ENCODE measurements at places on chromosomes 7 and 10.
A peak's percentile ranks its signal among the peaks of the same experiment; 100 is the strongest.

GRCh38 chr7:50229964-50230363 lies 74.6 kb upstream of the IKZF1 start:
- no peak for DNase-seq

DNA sequence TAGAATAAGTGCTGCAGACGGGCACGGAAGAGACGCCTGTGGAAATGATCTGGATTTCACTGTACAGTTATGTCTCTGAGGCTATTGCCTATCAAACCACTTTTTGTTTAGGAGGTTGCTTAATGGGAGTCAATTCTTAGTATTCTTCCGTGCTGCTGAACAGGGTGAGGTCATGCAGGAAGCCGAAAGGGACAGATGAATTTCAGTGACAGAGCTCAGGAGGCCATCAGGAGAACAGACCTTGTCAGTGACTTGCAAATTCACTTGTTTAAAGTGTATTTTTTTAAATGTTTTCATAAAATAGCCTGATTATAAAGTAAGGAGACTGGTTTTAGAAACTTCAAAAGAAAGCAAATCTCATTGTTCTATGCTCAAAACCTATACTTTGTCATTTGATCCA lies 58.9 kb downstream of the XRCC2 start:
- DNase-seq, result no peak

DNA sequence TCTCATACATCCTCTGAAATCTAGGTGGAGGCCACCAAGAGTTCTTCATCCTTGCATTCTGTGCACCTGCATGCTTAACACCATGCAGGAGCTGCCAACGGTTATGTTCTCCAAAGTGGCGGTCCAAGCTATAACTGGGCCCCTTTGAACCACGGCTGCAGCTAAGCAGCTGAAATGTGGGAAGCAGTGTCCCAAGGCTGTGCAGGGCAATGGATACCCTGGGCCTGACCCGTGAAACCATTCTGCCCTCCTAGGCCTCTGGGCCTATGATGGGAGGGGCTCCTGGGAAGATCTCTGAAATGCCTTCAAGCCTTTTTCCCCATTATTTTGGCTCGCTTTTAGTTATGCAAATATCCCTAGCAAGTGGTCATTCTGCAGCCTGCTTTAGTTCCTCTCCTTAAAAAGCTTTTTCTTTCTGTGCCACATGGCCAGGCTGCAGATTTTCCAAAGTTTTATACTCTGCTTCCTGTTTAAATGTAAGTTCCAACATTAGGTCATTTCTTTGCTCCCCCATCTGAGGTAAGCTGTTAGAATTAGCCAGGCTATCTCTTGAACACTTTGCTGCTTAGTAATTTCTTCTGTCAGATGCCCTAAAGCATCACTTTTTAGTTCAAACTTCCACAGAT lies 7.7 kb upstream of the GTPBP4 start:
- no peak for DNase-seq

DNA sequence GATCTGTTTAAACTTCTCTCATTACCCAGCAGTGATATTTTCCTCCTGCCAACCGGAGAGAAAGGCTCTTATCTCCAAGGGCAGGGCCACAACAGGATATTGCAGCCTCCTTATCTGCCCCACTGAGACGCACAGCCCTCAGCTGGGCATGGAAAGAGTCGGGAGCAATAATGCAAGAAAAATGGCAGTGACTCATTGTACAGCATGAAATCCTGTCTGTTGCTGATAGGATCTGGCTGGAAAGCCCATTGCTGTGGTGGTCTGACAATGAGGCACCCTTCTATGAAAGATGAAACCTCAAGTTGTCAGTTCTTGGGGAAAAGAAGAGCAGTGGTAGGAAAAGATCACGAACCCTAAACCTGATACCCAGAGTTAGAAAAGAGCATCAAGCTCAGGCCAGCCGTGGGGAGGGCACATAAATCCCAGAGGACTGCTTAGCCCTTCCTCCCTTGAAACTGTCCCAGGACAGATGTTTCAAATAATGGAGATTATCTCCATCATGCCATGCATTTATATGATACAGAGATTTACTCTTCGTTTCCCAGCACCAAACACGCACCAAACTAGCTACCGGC lies 47.0 kb upstream of the FIGNL1 start:
- DNase-seq, result no peak

DNA sequence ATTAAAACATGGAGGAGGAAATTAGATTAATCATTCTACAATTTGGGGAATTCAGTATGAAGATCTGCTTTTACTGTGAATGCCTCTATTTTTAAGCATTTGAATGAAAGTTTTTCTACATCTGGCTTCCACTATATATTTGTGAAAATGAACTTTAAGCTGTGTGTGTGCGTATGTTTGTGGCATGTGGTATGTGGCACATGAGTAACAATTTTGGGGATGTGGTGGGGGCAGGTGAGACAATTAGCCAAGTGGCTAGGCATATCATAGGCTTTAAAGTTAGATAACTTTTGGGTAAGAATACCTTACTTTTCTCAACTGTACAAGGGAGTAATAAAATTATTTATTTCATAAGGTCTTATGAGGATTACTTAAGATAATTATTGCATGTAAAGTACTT lies 81.5 kb downstream of the ZNF22 start:
- no peak for DNase-seq

GRCh38 chr7:140889645-140890044 lies 35.1 kb downstream of the BRAF start:
- no peak for DNase-seq

GRCh38 chr10:17122052-17122451 lies 7.6 kb downstream of the CUBN start:
- DNase-seq, result no peak

DNA sequence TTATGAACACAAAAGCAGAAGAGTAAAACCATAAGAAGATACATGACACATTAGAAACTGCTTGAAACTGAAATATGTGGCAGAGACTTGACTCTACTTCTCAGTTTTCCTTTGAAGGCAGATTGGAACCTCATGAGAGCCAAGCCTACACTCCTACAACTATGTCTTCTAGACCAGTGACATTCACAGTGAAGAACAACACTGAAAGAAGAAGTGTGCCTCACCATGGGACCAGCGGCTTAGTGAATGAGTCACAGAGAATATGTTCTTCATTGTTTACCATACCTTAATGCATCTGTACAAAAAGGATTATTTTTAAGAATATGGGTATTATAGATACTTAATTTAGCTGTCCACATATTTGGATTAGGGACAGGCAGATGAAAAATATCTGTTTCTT lies 248.3 kb downstream of the CDC14C start:
- DNase-seq, result no peak

- peak; percentile 87 for DNase-seq
Measured at GRCh38 chr10:33193701-33194521, 140.6 kb downstream of the NRP1 start.

DNA sequence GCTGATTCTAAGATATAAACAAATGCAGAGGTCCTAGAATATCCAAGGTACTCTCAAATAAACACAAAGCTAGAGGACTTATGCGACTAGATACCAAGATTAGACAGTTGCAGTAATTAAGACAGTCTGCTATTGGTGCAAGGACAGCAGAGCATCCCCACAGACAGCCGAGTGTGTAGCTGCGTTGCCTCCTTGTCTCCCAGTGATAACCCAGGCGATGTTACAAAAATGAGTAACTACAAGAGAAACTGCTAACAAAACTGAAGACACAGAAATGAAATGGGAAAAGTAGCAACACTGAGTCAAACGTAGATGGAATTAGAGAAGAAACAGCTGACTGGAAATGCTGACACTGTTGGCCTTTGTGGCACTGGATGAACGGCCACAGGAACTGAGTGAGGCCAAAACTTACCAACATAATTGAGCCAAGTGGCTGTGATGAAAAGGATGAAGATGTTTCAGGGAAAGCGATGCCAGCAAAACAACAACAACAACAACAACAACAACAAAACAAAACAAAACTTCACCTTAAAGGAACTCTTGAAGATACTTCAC lies 54.3 kb downstream of the BAIAP2L1 start:
- DNase-seq, result no peak

DNA sequence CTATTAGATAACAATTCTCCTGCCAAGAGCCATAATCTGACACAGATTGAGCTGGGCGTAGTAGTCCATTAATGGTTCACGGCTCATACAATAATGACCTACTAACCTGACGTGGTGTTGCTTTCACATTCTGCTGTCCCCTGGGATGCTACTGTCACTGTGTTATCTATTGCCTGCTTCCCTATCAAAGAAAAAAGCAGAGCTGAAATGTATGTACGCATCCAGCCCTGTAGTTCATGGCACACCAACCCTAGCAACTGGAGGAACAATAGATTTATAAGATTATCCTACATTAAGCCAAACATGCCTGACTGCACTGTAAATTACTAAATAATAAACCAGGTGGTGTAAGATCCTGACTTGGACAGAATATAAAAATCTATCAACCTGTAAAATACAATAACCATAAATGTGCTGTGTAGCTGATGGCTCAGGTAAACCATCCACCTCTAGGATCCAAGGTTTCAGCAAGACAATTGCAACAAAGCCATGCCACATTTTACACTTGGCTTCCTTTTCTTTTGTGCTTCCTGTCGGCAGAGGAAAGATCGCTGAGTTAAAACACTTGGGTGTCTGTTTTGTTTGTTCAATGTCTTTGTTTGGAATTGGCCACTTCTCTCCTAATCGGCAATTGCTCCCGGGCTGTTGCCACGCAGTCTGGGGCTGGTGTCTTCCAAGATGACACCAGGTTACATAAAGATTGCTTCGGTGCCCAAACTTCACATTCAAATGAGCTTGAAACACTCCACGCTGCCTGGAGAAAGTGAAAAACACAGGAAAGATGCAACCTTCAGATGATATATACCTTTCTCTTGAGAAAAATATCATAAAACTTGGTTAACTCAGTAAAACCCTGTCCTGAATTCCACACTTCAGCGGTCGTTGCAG lies 143.9 kb upstream of the MGMT start:
- DNase-seq, result no peak

- DNase-seq, result no peak
Measured at GRCh38 chr7:114789161-114789560, 132.7 kb upstream of the MDFIC start.

DNA sequence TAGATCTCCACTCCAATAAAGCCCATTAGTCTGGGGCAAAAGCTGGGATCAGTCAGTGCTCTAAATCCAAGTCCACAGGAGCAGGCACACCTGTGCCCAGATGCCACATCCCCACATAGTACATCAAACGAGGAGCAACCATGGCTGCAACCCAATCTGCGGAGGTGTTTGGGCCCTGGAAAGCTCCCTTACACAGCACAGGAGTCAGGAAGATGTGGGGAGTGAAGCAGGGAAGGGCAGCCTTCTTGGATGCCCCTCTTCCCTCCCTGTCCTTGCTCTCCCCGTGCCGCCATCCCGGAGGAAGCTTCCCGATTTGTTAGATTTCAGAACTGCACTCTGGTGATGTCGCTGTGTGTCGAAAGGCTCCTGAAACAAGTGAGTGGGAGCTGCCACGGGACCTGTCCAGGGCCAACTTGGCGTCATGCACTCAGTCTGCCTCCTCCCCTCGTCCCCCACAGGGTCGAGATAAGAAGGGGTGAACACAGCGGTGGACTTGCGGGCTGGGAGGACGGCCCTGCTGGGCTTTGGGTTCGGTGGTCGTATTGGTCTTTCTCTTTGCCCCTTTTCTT lies 230.6 kb upstream of the GRB10 start:
- no peak for DNase-seq

GRCh38 chr7:129271500-129272355 lies 46.9 kb downstream of the AHCYL2 start:
- DNase-seq, result peak; percentile 78

GRCh38 chr7:16630654-16631053 lies 14.9 kb downstream of the ANKMY2 start:
- no peak for DNase-seq

- DNase-seq, result no peak
Measured at GRCh38 chr7:29288181-29289091, 93.9 kb downstream of the CHN2 start.

DNA sequence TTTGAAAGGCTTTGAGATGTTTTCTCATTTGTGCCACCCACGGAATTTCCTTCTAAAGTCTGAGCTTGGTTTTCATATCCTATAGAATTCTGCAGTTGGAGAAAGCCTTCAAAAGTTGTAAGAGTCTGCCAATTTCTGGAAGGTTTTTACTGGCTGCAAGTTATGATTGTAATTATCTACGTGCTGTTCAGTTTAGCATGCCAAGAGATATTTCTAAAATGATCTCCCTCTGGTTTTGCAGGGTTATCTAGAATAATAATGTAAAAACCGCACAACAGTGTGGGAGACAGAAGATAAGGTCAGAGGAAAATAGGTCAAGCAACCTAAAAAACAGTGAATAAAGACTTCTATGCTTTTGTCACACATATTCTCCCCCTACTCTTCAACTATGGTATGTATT lies 69.3 kb downstream of the MTERF1 start:
- no peak for DNase-seq

GRCh38 chr10:113820507-113820906 lies 33.4 kb downstream of the DCLRE1A start:
- DNase-seq, result no peak

DNA sequence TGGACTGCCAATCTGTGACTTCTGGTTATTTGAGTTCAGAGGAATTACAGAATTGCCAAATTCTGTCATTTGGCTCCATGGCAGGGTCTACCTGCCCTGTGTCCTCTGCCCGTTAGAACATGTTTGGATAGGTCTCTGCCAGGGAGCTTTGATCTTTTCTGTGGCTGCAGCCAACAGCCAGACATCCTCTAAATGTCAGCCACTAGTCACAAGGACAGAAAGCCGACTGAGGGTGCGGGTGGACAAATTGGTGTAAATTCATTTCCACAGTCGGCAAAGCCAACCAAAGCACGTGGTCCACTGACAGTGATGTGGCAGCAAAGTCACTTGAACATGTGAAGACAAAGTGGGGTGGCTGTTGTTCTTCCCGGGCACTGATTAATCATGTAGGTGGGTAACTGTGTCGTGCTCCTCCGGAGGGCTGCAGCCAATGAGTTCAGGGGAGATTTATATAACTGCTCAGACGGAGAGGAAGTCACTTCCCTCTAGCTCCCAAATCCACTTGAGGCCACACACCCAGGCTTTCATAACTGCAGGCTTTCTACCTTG lies 26.7 kb upstream of the CAMK1D start:
- peak; percentile 6 for DNase-seq

GRCh38 chr7:6242561-6242960 lies 29.9 kb downstream of the CYTH3 start:
- peak; percentile 23 for DNase-seq

- DNase-seq, result no peak
Measured at GRCh38 chr10:7593905-7594304, 72.9 kb downstream of the ITIH5 start.

Measured in epithelial cell of esophagus (primary cell).